ENCODE measurements at places on chromosomes 1 and 21. TPM values are rescaled to one million over a fixed set of nuclear protein-coding genes. Genes with fewer than 3 reads are reported as not detected.

DNA sequence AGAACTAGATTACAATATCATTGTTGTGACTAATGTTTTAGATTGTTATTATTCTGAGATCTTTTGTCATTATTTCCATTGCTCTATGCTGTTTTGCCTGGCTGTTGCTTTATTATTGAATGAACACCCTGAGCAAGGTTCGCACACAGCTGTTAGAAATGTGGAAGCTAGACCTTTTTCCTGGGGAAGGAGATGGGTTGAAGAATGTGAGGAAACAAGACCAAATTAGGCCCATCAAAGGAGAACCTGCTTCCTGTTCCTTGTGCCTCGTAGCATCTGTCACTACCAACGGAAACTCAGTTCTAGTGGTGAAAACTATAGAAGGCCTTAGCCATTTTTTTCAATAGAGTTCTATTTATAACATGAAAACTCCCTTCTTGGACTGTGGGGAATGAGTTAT, 68.7 kb downstream of the RGL1 start:
- DNase-seq, result no peak

The LDLRAD2 gene
- 0.19 TPM for total RNA-seq

- DNase-seq, result no peak
These were observed 6.7 kb upstream of the GATAD2B start for GRCh38 chr1:153929426-153929825.

DNA sequence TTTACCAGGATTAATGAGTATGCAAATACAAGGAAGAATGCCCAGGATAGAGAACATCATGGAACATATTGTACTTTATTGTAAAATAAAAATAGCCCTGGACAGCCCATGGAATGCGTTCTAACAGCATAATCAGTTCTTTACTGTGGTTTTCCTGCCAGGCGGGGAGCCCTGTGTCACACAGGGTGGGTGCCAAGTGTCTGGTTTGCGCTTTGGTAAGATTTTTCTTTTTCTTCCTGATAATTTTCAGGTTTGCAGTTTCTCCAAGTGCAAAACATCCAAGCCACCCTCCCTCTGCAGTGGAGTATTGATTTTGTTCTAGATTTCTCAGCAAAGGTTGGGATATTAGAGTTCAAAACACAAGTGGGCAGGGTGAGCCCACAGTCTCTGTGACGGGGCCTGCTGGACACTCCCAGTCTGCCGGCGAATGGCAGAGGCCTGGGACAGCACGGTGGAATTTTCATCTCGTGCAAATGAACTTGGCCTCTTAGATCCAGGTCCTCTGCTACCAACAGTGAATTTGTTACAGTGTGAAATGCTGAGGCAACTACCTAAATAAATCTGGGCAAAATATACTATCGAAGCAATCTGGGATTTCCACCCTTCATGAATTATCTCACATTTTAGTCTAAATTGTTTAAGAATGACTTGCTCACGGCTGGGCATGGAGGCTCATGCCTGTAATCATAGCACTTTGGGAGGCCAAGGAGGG, 15.6 kb upstream of the KCNJ15 start:
- DNase-seq, result no peak

- no peak for DNase-seq
These were observed 131.2 kb downstream of the URB2 start for GRCh38 chr1:229757226-229757625.

GRCh38 chr1:109816175-109816811, 52.6 kb upstream of the EPS8L3 start:
- no peak for DNase-seq

GRCh38 chr1:211009944-211010343, 124.0 kb downstream of the KCNH1 start:
- DNase-seq, result no peak

DNA sequence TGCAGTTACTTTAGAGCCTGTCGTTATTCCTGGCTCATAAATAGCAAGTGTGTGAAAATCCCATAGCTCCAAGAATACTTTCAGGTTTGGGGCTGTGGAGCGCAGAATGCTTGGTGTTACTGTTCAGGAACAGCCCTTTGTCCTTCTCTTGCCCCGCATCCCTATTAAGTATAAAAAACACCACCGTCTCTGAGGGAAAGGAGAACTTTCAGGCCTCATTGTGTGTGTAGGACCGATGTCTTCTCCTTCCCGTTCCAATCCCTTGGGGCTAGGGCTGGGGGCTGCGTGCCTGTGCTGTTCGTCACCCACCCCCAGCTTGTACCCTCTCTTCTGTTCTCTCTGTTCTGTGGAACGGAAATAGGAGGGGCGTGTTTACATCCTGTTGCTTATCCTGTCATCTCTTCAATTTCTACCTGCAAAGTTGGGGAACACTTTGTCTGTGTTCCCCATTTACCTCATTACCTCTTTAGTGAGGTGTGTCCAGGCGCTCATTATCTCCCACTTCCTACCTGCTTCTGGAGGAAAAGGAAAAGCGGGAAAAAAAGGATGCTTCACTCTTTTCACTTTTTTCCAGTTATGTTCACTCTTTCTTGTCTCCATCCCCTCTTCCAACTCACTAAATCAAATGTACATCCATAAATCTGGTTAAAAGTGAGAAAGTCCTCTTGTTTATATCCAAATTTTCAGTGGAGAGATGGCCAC, 788 bp upstream of the TXNIP start:
- DNase-seq, result peak; percentile 83

DNA sequence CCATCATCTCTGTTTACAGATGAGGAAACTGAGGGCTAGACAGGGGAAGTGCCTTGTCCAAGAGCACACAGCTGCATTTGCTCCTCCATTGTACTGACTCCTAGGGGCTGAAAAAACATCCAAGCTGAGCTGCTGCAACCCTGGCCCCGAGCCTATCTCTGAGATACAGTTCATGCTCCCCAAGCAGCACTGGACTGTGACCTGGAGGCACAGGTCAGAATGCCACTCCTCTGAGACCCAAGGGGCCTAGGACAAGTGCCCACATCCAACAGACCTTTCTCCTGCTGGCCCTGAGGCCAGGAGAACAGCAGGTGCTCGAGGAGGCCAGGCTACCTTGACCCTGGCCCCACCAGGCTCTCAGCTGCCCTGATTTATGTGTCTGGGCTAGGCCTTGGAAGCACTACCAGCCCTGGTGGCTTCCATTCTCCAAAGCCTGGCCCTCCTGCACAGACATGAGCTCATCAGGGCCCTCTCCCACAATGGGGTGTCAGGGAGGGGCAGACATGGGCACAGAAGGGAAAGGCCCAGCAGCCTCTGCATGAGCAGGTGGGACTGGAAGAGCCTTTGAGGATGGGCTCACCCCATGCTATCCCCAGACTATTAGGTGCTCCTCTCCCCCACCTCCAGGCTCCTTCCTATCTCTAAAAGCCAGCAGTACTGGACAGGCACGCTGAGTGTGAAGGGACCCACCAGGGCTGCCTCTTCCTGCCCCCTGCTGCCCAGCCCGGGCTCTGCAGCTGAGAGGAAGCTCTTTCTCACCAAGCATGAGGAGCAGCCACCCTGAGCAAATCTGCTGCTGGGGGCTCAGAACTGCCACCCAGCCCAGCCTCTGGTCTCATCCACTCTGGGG, 18.8 kb downstream of the ADGRB2 start:
- DNase-seq, result peak; percentile 81

The GRIK1 gene
- total RNA-seq, result not detected

The FCGR1A gene
- total RNA-seq, result 2.6 TPM

The VASH2 gene
- 0.25 TPM for total RNA-seq

GRCh38 chr1:54519709-54520108, 28.3 kb upstream of the ACOT11 start:
- peak; percentile 17 for DNase-seq

DNA sequence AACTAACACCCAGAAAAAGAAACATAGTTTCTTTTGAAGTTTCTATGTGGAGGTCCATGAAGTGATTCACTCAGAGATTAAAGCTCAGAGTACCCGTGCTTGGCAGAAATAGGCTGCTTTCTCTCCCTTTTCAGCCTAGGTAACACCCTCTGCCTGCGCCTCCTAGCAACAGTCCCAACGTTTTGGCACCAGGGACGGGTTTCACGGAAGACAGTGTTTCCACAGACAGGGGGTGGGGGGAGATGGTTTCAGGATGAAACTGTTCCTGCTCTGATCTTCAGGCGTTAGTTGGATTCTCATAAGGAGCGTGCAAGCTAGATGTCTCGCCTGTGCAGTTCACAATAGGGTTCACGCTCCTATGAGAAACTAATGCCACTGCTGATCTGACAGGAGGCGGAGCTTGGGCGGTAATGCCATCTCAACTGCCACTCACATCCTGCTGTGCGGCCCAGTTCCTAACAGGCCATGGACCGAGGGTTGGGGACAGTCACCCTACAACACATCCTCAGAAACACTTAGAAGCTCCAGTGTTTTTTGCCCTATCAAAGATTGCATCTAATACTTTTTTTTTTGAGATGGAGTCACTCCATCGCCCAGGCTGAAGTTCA, 53.2 kb downstream of the CHML start:
- no peak for DNase-seq

DNA sequence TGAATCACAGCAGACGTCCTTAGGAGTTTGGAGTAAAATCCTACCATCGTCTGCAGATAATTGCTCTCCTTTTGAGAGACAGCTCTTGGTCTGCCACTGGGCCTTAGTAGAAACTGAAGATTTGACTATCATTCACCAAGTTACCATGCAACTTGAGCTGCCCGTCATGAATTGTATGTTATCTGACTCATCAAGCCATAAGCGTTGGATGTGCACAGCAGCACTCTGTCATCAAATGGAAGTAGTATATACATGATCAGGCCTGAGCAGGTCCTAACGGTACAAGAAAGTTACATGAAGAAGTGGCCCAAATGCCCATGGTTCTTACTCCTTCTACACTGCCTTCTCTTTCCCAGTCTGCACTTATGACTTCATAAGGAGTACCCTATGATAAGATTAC, 317.8 kb downstream of the GPATCH2 start:
- no peak for DNase-seq
